ENCODE measurements at places on chromosomes 5 and 9. TPM values are rescaled to one million over a fixed set of nuclear protein-coding genes. Genes with fewer than 3 reads are reported as not detected.

GRCh38 chr5:41414598-41414997, 95.8 kb downstream of the PLCXD3 start:
- no peak for DNase-seq

Gene GARIN3
- not detected for total RNA-seq

DNA sequence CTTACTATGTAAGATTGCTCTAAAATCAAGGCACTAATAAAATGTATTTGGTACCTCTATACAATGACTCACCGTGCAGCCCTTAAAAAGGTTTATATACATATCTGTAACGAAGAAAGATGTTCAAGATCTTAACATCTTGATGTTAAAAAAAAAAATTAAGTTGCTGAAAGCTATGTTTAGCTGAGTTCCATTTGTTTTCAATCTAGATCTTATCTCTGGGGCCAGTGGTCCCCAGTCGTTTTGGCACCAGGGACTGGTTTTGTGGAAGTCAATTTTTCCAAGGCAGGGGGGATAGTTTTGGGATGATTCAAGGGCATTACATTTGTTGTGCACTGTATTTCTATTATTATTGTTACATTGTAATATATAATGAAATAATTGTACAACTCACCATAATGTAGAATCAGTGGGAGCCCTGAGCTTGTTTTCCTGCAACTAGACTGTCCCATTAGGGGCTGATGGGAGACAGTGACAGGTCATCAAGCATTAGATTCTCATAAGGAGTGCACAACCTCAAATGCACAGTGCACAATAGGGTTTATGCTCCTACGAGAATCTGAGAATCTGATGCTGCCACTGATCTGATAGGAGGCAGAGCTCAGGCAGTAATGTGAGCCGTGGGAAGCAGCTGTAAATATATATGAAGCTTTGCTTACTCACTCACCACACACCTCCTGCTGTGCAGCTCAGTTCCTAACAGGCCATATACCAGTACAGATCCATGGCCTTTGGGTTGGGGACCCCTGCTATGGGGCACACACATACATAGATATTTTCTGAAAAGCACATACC, 27.6 kb upstream of the TSLP start:
- DNase-seq, result no peak

DNA sequence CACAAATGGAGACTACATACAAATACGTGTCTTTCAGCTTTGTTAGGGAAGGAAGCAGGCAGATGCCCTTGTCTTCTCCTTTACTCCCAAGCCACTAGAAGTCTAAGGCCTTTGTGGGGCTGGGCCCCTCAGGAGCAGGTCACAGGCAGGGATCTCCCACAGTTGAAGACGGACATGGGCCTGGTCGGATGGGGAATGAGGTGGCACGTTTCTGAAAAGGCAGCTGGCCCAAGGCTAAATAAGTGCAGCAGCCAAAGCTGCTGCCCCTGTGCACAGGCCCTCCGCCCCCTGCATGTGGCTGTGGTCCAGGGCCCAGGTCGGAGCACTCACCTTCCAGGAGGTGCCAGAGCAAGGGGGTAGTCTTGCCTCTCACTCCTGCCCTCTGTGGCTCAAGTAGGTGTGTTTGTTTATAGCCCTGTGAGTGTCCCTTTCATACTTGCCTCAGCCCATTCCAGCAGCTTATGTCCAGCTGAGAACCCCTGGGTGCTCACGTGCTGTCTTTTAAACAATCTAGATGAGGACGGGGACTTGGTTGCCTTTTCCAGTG, 1.8 kb downstream of the SQSTM1 start:
- no peak for DNase-seq

DNA sequence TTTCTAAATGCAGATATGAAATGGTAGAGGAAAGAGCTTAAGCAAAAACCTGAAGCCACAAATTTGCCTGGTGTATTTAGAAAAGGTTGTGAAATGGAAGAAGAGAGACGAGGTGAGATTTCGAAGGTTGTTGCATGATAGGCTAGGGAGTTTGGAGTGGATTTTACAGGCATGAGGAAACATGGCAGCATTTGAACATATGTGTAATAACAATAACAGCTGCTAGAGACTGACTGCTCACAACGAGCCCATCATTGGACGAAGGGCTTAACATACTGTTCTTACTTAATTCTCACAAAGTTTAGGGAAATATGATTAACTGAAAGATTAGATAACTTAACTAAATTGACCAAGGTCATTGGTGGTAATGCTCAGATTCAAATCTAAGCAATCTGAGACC, 108.1 kb downstream of the JAKMIP2 start:
- no peak for DNase-seq

Gene CAMK4
- total RNA-seq, result 0.48 TPM

Gene AQP7
- total RNA-seq, result 80.4 TPM

Gene KCTD16
- total RNA-seq, result 0.08 TPM

DNA sequence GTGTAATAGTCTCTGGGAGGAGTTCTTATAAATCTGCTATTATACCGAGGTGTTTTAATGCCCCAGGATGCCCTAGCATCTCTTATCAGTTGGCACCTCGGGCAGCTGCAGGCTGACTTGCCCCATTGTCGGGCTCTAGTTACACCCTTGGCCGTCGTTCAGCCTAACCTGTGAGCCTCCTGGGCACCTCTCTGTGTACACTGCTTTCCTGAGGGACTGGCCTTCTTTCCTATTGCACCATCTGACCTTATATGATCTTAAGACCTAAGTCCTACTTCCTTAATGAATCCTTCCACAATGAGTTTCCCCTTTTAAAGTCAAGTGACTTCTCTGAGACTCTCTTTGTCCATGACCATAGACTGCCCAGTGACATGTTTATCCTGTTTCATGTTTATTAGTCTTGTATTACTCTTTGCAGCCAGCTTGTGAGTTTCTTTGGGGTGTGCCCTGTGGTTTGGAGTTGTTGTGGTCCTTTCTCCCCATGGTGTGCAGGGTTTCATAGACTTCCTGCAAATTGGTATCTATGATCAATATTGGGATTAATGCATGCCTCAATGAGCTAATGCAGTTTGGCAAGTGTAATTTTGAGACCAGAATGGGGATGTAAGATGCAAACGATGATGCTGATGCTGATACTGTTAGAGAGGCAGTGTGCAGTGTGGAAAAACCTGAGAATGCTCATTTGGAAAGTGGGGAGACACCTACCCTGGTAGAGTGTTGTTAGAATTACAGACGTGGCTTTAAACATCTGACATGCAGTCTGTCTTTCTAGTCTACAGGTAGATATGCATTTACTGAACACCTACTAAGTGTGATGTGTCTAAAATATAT, 4.9 kb downstream of the DAPK1 start:
- DNase-seq, result no peak

Gene SOWAHA
- 0.08 TPM for total RNA-seq

DNA sequence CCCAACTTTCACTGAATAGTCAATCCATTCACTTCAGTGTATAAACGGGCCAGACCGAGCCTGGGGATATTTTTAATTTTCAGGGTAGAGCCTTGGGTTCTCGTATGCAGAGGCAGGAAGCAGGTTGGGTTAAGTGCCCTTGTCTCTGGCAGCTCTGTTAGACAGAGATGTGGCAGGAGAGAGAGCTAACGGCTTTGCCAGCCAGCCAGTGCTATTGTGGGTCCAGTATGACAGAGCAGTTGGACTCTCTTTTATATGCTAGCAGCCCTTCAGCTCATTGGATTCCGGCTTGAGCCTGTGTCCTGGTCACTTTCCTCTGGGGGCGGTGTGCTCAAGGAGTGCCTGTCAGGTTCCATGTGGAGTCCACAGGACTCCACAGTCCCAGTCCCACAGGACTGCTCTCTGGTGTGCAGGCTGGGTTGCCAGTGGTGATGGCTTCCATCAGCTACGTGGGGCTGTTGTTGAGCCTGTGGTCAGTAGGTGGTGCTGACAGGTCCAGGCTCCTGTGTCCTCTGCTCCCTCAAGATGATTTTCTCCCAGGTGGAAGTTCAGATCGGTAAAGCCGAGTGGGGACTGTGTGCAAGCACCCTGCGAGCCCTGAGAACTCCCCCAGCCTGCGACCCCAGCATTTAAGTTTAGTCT, 14.3 kb downstream of the CLTA start:
- no peak for DNase-seq

Gene DNM1
- total RNA-seq, result 7.3 TPM

DNA sequence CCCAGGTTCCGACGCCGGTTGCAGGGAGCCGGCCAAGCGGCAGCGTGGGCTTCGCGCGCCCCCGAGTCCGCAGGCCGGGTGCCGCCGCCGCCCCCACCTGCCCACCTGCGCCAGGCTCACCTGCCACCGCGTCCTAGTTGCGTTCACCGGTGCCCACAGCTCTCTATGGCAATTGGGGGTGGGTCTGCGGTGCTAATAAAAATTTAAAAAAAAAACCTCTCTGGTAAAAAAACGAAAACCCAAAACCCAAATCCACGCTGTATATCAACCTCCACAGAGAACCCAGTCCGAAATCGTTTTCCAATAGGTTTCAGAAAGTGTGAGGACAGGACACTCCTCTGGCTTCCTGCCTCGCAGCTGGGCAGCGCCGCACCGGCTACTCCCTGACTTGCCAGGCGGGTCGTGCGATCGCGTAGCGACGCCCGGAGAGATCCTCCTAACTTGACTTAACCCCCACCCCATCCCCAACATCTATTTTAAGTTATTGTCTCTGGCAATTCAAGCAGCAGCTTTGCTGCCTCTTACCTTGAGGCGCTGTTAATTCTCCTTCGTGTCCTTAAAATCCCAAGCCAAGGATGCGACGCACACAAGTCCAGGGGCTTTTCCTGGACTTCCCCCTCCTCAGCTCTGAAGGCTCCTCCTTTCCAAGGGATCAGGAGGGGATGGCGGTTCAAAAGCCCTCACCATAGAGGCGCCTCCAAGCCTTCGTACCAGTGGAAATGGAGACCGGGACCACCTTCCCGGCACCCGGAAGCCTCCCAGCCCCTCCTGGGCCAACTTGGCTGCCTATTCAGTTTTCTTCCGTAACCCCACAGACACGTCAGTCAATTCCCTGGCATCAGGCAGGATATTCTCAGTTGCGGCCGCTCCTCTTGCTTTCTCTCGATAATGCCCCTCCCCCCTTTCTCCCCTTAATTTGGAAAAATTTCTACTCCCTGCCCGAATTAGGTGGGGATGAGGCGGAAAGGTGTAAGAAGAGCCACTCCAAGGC, 1639.4 kb upstream of the C9orf72 start:
- DNase-seq, result peak; percentile 62

DNA sequence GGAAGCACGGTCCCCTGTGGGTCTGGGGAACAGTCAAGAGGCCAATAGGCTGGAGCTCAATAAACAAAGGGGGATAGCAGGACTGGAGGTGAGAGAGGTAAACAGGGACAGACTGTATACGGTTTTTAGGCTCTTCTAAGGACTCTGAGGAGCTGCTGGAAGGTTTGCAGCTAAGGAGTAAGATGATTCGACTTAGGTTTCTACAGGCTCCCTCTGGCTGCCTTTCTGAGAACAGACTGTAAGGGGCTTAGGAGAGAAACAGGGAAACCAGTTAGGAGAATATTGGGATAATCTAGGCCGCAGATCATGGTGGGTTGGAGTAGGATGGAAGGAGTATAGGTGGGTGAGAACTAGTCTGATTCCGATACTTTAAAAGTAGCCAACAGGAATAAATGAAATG, 10.4 kb downstream of the CDK5RAP2 start:
- no peak for DNase-seq

DNA sequence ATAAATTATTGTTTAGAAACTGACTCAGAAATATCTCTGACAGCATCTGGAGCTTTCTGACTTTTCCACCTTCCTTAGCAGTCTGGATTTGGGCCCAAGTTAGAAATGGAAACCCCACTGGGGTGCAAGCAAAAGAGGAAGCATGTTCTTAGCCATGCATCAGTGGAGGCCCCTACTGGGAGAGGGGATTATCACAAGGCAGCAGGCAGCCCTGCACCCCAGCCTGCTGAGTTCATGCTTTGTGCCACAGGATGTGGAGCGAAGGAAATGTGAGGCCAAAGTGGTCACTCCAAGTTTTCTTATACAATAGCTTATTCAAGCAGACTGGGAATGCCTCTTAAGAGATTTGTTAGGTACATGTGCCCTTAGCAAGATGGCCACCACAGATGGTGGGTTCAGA, 146.5 kb upstream of the TLX3 start:
- DNase-seq, result no peak

GRCh38 chr9:89680547-89681467, 76.0 kb downstream of the GADD45G start:
- no peak for DNase-seq

DNA sequence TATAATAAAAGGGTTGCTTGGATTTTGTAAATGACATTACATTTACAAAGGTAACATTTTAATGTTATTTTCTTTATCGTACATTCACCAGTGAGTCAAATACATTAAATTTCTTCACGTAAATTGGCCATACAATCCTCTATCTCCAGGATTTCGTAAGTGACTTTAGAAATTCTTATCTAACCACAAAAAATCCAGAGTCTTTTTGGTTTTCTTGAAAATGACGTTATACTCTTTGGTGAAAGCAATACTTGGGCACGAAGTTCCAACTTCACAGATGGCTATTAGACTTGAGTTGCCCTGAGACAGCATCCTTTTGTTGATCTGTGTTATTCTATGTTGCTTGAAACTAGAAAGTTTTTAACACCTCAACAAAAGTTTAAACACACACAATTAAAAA, 87.4 kb upstream of the CDH10 start:
- DNase-seq, result no peak

Gene CXCL14
- 1.2 TPM for total RNA-seq

DNA sequence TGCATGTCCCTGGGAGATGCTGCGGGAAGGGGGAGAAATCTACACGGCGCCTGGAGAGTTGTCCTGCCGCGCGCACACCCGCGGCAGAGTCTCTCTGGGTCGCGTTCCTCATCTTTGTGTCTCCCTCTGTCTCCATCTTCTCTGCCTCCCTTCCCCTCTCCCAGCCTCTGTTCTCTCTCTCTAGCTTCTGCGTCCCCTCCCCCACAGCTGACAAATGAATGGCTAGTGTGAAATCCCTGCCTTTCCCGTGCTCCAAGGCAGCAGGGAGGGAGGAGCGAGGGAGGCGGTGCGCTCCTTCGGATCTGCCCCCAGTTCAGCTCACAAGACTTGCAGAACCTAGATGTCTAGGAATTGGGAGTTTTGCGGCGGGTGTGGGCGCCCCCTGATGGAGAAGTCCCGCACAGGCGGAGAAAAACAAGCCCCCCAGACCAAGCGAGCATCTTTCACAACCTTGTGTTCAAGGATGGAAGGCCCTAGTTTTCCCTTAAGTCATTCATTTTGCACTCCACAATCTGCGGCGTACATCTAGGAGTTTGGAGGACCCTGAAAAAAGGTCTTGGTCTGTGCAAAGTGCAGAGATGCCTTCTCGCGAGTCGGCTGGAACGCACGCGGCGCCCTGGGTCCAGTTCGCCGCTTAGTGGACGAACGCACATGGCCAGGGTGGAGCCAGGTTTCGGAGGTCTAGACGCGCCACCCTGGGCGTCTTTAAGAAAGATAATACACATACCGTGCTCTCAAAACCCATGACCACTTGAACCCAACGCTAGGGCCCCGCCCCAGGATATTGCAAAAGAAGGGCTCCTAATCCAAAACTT, 2.0 kb downstream of the VCAN start:
- peak; percentile 89 for DNase-seq

GRCh38 chr9:99778308-99778707, 43.4 kb upstream of the NR4A3 start:
- DNase-seq, result no peak

- no peak for DNase-seq
Observed at GRCh38 chr5:78547183-78547582, 101.4 kb downstream of the LHFPL2 start.

Gene GPR151
- total RNA-seq, result not detected
